ENCODE measurements at places on chromosomes 2 and 18.

DNA sequence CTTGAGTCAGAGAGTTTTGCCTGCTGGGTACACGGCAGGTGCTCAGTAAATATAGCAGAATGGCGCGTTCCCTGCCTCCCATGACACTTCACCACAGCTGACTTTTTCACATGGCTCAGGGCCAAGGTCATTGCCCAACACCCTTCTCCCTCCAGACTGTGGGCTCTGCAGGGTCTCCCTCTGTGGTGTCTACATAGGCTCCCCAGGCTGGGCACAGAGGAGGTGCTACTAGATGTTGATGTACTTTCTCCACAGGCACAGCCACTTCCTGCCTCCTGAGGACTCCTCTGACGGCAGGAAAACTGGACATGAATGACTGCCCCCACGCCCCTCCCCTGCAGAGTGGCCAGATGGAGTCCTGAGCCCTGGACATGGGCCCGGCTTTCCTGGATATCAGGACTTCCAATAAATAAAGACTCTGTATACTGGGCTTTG is 4.2 kb downstream of the CHCHD5 start:
- no peak for DNase-seq

GRCh38 chr2:240247868-240248720 is 107.6 kb upstream of the OTOS start:
- no peak for DNase-seq

DNA sequence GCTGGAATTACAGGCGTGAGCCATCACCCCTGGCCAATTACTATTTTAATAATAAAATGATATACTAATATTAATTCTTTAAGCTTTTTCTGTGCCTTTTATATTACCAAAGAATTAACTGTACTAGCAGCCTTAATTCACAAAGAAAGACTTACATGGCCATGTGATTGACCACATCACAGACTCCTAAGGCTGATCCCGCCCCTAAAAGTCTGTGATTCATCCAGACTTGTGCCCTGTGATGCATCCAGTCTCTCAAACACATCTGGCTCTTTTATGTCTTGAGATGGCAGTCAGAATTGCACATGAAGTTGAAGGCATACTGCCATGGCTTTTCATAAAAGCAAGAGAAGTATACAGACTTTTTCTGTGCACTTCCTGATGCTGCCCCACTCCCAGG is 91.7 kb downstream of the DTNA start:
- DNase-seq: no peak

DNA sequence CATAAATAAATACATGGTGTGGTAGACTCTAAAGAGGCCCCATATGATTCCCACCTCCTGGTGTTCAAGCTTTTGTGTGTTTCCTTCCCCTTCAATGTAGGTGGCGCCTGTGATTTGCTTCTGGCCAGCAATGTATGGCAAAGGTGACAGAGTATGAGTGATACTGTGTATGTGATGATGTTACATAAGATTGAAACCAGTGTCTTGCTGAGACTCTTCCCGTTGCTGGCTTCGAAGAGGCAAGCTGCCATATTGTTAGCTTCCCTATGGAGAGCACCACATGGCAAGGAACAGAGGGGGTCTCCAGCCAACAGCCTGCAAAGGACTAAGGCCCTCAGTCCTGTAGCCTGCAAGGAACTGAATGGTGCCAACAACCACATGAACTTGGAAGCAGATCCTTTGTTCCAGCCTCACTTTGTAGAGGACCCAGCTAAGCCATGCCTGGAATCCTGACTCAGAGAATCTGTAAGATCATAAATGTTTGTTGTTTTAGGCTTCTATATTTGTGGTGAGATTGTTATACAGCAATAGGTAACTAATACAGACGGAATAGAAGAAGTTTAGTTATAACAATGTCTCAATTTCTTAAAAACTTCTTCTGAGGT is 1.7 kb upstream of the SMAD4 start:
- no peak for DNase-seq

GRCh38 chr2:180728928-180729559 is 251.4 kb upstream of the UBE2E3 start:
- DNase-seq: no peak

DNA sequence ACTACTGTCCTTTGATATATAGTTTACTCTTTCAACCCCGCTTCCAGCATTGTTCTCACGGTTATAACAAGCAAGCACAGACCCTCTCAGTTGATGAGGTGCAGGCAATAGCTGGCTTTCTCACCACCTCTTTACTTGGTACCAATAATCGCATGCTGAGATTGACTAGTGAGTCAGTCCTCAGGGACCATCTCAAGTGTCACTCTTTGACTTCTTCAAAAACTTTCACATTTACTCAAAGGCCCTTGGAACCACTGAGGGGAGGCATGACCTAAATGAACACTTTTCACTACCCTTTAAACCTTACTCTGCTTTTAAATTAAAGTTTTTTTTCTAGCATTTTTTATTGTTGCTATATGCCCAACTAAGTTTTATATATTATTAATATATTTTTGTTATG is 101.8 kb downstream of the DAW1 start:
- no peak for DNase-seq

DNA sequence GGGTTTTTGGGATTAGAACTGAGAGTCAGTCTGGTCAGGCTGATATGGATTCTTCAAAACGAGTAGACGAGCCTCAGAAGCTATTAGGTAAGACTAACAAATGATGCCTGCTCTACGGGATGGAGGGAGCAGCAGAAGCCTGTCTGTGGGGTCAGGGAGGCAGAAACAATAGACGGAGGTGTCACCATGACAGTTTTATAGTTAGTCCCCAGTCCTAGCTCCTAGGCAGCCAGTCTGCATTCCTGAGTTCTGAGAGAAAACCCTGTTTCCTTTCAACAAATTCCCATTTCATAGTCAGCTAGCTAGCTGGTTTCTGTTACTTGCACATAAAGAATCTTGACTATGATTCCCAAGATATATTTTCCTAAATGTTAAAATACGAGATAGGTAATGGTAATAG is 542.1 kb downstream of the PID1 start:
- no peak for DNase-seq

DNA sequence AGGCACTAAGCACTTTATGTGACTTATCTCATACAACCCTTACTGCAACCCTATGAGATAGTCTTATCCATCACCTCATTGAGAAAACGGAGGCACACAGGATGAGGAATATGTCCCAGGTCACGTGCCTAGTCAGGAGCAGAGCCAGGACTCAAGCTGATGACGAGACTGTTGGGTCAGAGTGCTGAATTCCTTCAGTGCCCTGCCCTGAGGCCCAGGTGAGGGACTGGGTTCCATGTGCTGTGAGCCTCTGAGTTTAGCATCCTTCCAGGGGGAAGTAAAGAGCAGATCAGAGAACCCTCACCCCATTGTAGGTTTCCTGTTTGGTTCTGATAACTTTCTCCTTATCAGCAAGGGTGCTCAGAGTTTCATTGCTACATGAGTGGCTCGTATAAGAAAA is 11.7 kb upstream of the EDAR start:
- no peak for DNase-seq

DNA sequence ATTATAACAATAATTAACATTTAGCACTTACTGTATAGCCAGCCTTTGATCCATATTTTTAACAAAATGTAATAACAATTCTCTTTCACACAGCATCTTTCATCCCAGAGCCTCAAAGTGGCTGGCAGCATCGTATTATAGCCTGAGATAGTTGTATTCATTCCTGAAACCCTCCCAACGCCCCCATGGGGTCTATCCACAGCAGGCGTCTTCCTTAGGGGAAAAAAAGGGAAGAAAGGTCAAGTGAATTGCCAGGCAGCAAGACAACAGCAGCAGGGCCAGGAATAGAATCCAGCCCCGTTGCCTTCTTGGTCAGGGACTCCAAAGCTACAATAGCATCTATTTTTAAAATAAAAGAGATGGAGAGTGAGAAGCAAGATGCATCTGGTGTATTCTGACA is 424.4 kb upstream of the ID2 start:
- no peak for DNase-seq

- no peak for DNase-seq
Observed at GRCh38 chr2:33489835-33490431, 13.5 kb downstream of the RASGRP3 start.

DNA sequence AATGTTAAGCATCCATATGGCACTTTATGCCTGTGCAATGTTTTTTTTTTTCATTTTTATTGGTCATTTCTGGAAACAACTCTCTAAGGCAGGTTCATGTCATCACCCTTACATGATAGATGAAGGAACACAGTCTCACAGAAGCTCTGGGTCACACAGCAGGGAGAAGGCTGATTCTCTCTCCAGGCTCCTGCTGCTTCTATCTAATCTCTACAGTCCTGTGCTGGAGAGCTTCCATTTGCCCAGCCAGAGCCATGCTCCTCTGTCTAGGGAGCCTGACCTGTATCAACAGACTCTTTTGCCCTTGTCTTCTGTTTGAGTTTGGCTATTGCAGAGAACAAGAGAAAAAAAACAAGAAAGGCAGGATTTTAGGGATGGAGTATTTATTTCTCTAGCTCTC is 584.8 kb downstream of the MBD2 start:
- no peak for DNase-seq

DNA sequence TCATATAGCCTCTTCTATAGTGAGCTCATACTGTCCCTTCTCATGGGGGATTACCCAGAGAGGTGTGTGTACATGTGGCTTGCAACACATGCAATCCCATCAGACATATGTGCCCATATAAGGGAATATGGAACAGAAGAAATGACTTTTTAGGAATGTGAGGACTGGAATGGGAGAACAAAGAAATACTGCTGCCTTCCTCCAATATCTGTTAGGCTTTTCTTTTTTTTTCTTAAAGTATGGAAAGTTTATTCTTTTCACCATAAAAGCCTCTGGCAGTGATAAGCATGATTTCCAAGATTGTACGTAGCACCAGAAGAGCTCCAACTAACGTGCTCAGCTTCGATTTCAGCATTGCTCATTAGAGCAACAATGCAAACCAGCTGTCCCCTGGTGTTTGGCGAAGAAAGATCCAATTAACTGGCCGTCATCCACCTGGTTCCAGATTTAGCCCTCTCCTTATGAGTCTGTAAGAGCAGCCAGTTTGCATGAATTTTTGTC is 113.6 kb downstream of the ADCYAP1 start:
- no peak for DNase-seq

DNA sequence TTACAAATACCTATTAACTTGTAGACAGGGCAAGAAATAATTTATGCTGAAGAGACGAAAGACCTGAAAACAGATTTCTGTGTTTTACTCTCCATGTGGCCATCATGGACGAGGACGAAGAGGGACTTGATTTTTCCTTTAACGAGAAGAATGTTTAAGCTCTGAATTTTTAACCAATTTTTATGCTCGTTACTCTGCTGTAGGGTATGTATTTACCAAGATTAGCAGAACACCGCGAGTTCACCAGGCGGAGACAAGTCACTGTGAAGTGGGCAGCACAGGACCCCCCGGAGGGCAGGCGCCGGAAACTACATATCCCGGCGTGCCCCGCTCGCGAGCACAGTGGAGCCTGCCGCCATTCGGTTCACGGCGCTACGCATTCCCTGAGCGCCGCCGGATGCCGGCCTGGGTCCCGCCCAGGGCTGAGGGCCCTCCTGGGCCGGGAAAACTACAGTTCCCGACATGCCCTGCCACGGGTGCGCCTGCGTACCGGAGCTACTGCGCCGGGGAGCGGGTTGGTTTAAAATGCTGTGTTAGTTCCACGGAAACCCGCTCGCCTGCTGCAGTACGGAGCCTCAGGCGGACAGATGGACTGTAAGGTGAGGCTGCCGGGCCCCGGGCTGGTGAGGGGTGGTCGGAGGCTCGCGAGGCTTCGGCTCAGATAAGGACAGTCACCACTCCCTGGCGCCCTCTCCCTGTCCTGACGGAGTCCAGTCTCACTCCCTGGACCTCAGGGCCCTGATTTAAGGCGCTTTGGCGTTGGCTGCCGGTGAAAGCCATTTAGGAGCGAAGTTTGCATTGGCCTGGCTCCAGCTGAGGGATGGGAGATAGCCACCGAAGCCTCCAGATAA is at the start of gene CCDC150:
Gene CCDC150 (plus strand): TSS at position 536 of the 851 bp plus-strand sequence. CDS start 52 bp downstream, at position 588.
- DNase-seq: peak; percentile 90

DNA sequence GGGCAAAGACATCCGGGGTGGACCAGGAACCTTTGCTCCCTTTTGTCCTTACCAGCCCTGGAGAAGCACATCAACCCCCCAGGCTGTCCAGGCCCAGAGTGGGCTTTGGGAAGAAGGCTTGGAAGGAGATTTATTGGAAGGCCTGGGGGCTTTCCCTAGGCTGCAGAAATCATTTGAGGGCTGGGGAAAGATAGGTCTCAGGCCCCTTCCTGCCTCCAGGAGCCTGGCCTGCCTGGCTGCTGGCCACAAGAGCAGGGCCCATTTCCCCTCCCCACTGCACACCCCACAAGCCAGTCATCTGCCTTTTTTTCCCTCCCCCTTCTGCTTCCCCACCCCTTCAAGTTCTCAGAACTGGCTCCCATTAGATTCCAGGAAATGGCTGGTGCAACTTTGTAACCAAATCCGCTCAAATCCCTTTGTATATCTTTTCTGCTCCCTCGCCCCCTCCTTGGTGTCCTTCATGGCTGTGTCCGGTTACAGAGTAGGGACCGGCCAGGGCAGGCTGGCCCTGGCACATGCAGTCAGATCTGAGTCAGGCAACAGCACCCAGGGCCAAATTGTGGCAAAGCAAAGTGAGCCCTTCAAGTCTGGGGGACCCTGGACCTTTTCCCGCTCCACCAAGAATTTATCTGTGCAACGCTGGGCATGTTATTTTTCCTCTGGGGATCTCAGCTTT is 20.8 kb upstream of the TNP1 start:
- no peak for DNase-seq

GRCh38 chr18:6976935-6977334 is 140.7 kb downstream of the LAMA1 start:
- DNase-seq: no peak

DNA sequence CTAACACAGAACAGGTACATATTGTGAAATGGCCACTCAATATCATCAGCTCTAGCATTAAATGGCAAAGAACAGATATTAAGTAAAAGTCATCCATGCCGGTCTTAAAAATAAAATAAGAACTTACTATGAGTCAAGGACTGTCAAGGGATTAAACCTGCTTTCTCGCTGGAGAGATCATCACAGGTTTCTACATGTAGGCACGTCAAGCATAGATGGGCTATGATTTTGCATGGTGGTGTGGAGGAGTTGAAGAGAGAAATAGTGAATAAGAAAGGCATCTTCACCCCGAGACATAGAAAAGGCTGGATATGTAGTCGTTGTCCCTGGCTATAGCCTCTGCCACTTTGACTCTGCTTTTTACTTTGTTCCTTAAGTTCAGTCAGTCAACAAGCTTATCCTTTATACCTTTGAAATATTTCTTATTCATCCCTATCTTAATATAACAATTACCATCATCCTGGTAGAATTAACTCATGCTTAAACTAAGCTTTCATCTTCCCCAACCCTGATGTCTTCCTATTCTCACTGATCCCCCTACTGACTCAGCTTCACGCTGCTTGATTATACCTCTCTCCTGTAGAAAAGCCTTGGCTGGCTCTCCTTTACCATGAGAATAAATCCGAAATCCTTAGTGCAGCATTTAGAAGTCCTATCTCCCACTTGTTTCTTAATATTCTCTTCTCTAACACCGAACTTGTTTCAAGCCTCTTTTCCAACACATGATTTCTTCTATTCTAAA is 42.5 kb downstream of the DSC3 start:
- no peak for DNase-seq

DNA sequence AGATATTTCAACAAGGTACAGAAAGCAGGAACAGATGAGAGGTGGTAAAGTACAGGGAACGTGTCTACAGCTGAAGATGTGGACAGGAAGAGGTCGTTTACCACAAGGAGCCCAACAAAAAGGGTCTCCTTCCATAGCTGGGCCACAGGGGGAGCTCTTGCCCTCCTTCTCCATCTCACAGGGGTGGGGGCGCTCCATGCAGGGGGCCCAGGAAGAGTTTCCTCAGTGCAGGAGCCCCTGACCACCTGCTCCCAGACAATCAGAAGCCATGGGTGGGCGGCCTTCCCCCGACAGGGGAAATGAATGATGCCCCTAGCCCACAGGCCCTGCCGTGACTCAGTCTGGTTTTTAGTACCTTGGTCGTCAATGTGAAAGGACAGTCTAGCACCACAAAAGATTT is 163.6 kb upstream of the ZNF516 start:
- DNase-seq: no peak
